Activated CD8-positive, alpha-beta memory T cell treated with anti-CD3 and anti-CD28 coated beads for 1 hour (primary cell): ENCODE measurements at places on chromosomes 16 and 17.
A peak's percentile ranks its signal among the peaks of the same experiment; 100 is the strongest.

DNA sequence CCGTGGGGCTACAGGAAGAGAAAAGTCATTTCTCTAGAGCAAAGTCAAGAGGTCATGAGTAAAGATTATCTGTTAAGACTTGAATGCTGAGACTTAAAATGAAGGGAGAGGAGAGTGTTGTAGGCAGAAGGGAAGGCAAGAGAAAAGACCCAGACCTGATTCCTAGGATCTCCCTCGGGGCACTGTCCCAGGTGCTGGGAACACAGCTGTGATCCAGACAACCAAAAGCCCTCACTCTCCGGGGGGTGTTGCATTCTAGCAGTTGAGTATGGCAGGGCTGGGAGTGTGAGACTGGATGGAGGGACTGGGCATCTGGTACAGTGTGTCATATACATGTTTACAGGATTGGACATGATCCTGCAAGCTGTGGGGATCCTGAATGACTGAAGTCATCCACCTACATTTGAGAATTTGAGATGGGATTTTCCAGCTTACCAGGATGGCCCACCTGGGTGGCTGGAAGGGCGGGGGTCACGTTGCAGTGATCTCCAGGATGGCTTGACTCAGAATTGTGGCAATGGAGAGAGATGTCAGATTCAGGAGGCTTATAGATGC is 29.1 kb downstream of the ARSG start:
- no peak for DNase-seq

GRCh38 chr17:51421525-51421924 is 161.2 kb downstream of the UTP18 start:
- no peak for DNase-seq

DNA sequence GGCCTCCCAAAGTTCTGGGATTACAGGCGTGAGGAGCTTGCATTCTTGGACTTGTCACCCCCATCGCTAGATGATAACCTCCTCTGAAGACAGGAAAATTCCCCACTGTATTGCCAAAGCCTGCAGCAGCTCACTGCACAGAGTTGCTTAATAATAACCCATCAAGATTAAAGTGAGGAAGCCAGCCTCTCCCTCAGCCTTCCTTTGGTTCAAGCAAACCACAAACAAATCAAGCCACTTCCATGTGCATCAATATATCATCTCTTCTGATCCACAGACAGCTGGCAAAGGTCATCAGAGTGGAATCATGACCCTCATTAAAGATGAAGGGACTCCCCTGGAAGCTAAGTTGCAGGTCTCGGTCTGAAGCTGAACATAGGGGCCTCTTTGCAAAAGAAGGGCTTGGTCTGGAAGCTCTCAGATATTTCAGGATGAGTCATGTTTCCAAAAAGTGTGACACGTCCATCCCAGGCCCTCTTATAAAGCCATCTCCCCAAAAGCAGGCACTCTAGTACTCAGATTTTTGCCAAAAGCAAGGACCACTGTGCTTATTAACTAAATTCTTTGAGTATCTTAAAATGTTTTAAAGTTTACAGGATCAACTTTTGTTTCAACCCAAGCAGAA is 4.8 kb downstream of the EMP2 start:
- no peak for DNase-seq

GRCh38 chr17:1649844-1650501 is at the start of gene RILP:
TSS of gene RILP (minus strand) at chr17:1649866. CDS start at chr17:1649804, 62 bp downstream.
- no peak for DNase-seq

GRCh38 chr16:12675852-12676251 is 127.8 kb downstream of the CPPED1 start:
- no peak for DNase-seq

- no peak for DNase-seq
Measured at GRCh38 chr17:11499881-11500280, 98.4 kb upstream of the DNAH9 start.

GRCh38 chr17:49252148-49252695 is 21.6 kb upstream of the PHOSPHO1 start:
- no peak for DNase-seq

GRCh38 chr17:44121997-44122815 is 1.2 kb downstream of the HDAC5 start:
- DNase-seq, result no peak

DNA sequence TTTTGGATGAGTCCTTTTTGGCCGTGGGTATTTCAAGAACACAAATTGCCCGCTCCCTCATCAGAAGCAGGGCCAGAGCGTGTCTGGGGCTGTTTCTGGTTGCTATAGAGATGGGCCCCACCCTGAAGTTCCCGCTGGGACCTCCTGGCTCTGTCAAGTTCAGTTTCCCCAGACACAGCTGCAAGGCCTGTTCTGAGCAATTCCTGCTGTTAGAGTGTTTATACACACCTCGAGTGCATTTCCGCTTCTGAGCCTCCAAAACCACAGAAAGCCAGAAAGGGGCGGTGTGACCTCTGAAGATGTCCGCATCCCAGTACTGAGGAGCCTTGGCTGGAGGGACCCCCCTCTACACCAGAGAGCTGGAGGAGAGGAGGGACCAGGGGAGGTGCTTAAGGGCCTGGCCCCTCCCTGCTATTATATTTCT is 9.3 kb upstream of the WBP2 start:
- no peak for DNase-seq

DNA sequence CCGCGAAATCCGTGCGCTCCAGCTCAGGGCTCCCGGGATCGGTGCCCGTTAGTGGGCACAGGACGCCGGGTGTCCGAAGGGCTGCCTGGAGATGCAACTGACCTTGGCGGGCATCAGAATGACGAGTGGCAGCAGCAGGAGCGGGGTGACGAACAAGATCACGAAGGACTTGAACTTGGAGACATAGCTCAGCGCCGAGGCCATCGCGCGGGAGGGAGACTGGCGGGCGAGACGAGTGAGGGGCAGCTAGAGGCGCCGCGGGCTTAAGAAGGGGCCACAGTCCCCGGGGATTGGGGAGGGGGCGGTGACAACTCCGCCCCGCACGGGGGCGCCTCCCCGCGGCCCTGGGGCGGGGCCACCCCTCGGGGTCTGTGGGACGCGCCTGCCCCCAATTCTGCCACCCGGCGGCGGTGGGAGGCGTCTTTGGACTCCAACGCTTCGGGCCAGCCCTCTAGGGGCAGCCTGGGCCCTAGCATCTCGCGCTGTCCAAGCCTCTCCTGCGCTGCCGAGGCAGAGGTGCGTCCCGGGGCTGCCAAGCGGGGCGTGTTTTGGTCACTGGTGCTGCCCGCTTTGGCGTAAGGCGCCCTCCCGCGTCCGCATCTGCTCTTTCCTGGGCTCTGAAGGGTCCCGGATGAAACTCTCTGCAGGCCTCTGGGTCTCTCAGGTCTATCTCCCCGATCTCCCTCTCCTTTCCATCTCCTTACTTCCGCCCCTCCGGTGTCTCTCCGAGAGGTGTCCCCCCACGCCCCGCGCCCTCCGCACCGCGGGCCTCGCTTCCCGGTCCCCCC is at the start of gene SLC13A5:
TSS of gene SLC13A5 (minus strand) at position 240 of the 788 bp plus-strand sequence. CDS start at position 204, 36 bp downstream.
- no peak for DNase-seq

GRCh38 chr17:46738544-46738943 is 79.9 kb downstream of the WNT3 start:
- no peak for DNase-seq

- DNase-seq, result no peak
Measured at GRCh38 chr17:58289869-58290268, 9.1 kb upstream of the MPO start.

GRCh38 chr16:53666786-53667415 is 36.8 kb downstream of the RPGRIP1L start:
- DNase-seq, result no peak

GRCh38 chr17:48488548-48489106 is 42.2 kb downstream of the HOXB1 start:
- DNase-seq, result no peak

GRCh38 chr16:66014221-66014620 is 352.3 kb upstream of the CDH5 start:
- no peak for DNase-seq

GRCh38 chr17:82106688-82107305 is 8.8 kb upstream of the FASN start:
- no peak for DNase-seq

GRCh38 chr17:65704731-65705130 is 143.3 kb upstream of the AXIN2 start:
- no peak for DNase-seq

DNA sequence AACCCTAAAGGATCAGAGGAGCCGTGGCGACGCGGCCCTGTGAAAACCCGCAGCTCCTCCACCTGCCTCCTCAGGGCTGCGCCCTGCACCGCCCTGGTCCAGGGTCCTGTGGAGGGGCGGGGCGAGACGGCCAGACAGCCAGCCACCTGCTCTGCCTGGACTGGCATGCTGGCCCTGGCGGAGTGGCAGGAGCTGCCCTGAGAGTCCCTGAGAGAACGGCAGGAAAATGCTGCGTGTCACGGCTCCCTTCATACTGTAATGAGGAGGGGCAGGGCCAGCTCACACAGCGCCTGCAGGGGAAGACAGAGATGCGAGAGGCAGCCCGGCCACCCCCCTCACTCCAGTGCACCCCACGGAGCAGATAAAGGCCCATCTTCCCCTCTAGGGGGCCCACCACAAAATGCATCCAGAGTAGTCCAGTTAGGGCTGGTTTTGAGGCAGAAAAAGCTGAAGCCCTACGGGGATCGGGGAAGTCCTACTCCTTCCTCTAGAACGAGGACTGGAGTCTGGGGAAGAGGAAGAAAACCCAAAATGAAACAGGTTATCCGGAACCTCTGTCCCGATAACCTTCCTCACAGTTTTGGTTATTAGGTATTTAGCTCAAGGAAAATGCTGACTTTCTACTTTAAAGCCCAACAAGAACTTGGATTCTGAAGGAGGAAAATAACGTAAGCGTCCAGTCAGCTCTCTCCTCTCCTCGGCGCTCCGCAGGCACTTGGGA is 97.6 kb upstream of the DNAH17 start:
- DNase-seq, result no peak

- DNase-seq, result no peak
Measured at GRCh38 chr17:82390015-82390859, 18.7 kb downstream of the UTS2R start.

GRCh38 chr17:61757168-61757567 is 106.2 kb downstream of the BRIP1 start:
- no peak for DNase-seq

- DNase-seq, result no peak
Measured at GRCh38 chr16:11529285-11529684, 57.4 kb downstream of the LITAF start.

- no peak for DNase-seq
Measured at GRCh38 chr17:44221084-44221861, 1.8 kb upstream of the UBTF start.

GRCh38 chr17:34728771-34729310 is 149.5 kb downstream of the TMEM132E start:
- DNase-seq, result no peak

GRCh38 chr16:10776280-10776679 is 32.6 kb downstream of the NUBP1 start:
- DNase-seq, result no peak

DNA sequence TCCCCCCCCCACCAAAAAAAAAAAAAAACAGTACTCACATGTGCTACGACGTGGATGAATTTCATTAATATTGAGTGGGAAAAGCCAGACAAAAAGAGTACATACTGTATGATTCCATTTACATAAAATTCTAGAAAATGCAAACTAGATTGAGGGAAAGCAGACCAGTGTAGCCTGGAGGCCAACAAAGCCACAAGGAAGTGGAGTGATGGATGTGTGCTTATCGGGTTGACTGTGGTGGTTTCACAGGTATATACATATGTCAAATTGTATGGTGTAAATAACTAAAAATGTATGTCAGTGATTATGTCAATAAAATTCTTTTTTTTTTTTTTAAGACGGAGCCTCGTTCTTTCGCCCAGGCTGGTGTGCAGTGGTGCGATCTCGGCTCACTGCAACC is 1.9 kb upstream of the PLD6 start:
- no peak for DNase-seq

DNA sequence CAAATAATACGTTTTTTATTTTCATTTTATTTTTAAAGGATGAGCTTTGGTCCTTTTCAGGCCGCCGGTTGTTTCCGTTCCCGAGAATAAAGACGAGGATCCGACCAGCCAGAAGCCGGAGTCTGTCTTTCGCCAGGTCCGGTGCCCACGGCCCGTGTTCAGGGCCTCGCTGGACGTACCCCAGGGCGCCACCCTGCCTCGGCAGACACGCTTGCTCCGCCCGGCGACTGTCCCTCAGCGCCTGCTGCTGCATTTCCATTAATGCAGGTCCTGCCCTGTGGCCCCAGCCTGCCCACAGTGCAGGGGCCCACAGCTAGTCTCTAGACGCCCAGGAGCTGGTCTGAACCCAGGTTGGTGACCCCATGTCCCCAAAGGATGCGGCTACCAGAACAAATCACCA is 15.6 kb downstream of the METRNL start:
- no peak for DNase-seq

DNA sequence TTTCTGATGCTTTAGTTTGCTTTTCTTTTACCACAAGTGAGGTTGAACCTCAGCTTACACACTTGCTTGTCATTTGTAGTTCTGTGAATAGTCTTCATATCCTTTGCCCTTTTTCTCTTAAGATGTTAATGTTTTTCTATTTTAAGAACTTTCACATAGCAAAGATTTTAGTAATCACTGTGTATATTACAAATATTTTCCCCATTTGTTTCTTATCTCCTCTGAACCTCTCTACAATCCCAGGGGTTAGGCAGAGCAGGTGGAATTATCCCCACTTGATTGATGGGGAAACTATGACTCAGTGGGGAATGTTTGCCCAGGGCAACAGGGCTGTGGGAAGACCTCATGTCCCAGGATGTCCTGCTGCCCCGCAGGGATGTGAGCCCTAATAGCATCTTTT is 11.7 kb upstream of the MYH3 start:
- no peak for DNase-seq

GRCh38 chr16:22007509-22008214 is at the start of gene MOSMO:
TSS of gene MOSMO (plus strand) at chr16:22008111. CDS start at chr16:22008302, 191 bp downstream.
- DNase-seq, result peak; percentile 51

DNA sequence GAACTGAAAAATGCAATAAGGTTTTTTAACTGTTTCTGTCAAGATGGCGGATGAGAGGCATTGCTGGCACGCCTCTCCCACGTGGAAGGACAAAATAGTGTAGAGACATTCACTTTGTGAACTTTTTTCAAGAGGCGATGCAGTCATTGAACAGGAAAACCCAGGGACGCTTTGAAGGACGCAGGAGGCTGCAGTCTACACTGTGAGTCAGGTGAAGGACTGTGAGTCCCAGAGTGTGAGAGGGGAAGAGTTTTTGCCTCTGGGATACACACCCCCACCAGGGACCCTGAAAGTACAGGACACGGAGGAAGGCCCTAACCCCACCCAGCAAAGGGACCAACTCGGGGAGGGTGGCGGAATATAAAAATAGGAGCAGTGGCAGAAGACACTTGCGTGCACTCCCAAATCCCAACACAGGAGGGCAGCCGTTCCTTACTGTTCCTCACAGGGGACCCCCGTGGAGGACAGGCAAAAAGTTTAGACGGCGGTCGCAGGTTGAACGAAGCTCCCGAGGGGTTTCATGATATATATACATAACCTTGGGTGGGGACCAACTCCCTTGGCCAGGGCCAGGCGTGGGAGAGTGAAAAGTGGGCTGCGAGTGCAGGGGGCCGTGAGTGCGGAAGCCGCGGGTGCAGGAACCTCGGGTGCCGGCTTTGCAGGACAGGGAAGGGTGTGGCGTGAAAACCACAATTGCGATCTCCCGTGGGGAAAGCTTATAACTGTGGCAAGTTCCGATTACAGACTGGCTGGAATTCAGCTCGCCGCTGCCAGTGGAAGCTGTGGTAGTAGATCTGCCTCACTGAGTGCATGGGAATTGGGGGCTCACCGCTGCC is 82.0 kb upstream of the ALOX12 start:
- DNase-seq, result peak; percentile 64

GRCh38 chr16:63702981-63703590 is 1418.8 kb downstream of the CDH11 start:
- no peak for DNase-seq

GRCh38 chr17:52024300-52024870 is 134.1 kb downstream of the CA10 start:
- no peak for DNase-seq
